Stimulated activated CD8-positive, alpha-beta memory T cell treated with anti-CD3 and anti-CD28 coated beads, Interleukin-2, amount 100 ng/mL, for 1 hour (primary cell): ENCODE measurements at places on chromosomes 6 and 20.

DNA sequence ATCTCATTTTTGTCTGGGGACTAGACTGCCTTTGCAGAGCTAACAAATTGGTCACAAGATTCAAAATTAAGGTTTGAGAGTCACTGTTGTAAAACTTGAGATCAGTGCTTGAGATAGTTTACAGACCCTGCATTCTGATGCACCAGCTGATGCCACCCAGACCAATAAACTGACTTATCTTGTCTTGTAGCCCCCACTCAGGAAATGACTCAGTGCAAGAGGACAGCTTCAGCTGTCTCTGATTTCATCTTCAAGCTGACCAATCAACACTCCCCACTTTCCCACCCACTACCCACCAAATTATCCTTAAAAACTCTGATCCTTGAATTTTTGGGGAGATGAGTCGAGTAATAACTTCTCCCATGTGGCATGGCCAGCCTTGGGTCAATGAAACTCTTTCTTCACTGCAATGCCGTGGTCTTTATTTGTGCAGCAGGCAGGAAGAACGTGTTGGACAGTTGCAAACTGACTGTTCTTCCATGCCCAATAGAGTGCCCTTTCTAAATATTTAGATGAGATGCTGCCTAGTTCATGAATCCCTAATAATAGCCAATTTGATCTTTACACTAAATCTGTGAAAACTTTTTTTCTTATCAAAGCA is 48.3 kb upstream of the PROKR2 start:
- DNase-seq: no peak

DNA sequence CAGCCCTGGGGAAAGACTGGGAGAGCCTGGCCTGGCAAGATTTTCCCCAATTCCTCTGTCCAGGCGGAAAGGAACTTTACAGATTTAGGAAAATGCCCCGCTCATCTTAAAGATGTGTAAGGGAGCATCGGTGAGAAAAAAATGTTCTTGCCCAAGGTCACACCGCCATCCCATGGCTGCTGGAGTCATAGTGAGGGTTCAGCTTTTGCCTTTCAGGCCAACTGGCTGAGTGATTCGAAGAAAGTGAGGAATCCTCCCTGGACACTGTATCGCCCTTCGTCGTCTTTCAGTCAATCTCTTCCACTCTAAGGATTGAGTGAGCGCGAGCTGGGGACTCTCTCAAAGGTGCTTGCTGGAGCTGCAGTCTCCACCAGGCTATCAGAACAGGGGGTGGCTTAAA is 1.4 kb downstream of the WFDC2 start:
- DNase-seq: no peak

DNA sequence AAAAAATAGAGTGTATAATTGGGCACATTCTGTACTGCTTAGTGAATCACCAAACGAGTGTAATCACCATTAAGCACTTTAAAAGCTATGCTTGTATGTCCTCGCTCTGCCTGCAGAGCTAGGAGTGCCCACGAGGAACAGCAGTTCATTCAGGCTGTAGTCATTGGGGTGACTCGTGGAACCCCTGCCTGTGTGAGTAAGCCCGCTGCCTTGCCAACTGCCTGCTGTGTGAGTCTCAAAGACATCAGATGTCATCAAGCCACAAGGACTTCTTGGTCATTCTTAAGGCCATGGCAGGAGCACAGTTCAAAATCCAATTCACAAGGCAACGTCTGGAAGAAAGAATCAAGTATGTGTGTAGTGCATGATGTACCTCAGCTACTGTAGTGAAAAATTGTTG is 60.4 kb downstream of the FOXO3 start:
- no peak for DNase-seq

DNA sequence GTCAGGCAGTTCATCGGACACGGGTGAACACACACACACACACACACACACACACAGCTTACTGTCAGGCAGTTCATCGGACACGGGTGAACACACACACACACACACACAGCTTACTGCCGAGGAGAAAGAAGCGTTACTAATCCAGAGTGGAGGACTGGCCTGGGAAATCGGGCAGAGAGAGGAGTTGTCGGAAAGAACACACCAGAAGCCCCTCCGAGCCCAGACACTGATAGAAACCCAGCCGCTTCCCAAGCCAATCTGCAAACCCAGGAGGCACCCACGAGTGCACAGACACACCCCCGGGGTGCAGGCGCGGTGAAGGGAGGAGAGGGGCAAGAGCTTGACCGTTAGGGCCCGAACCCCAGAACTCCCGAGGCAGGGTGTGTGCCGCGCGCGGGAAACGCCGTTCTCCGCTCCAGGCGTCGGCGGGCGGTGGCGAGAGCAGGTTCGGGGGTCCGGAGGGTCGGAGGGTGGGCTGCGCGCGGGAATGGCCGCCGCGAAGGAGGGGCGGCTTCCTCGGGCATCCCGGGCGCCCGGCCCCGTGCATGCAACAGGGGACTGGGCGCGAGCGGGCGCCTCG is 636 bp downstream of the ELOVL2 start:
- DNase-seq: no peak

DNA sequence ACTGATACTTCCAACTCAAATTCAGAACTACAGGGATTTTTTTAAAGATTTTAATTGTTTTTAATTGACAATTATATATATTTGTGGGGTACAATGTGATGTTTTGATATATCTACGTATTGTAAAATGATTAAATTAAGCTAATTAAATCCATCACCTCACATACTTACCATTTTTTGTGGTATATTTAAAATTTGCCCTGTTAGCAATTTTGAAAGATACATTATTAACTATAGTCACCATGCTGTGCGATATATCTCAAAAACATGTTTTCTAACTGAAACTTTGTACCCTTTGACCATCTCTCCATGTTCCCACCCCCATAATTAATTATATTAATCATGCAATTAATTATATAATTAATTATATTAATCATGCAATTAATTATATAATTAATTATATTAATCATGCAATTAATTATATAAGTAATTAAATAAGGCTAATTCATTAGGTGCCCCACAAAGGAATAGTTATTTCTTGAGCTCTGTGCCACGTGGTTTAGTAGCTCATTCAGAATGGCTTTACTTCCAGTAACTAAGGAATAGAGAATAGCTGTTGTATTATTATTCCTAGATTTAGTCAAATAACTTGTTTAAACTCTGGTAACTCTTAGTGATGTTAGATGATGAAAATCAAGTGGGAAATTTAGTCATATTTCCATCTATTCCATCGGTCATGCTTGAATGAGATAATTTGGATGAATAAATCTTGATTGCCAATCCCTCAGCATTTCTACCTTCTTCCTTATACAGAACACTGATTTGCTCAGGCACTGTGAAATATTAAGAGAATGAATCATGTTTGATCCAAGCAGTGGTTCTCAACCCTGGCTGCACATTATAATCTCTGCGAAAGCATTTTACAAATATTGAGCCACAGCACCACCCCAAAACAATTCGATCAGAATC is 25.1 kb downstream of the LOC128125822 start:
- no peak for DNase-seq

- DNase-seq: no peak
These were observed 83.8 kb downstream of the GJA10 start for GRCh38 chr6:89977808-89978748.
